ENCODE measurements at places on chromosomes 4 and X. TPM values are rescaled to one million over a fixed set of nuclear protein-coding genes. Genes with fewer than 3 reads are reported as not detected.

DNA sequence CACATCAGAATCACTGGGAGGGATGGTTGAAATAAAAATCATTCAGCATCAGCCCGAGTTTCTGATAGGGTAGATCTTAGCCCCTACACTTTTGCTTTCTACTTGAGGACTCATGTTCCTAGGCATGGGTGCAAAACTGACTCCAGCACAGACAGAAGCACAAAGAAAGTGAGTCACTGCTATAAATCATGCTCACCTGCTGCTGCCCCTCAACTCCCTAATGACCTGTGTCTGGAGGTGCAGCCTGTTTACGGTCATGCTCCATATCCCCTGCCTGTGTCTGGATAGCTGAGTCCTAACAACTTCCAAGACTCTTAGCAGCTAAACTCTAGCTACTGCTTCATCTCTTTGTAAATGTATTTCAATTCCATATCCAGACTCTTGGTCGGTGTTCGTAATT is 57.8 kb downstream of the ADGRA3 start:
- DNase-seq = no peak
- no peaks in the 10 kb centered on the region for H3K27me3 ChIP-seq
- no peaks in the 10 kb centered on the region for H3K36me3 ChIP-seq
- H3K4me1 ChIP-seq = no peaks in the 10 kb centered on the region

GRCh38 chr4:153374442-153374841 is 30.0 kb downstream of the MND1 start:
- no peaks in the 10 kb centered on the region for H3K27me3 ChIP-seq
- DNase-seq = no peak
- no peaks in the 10 kb centered on the region for H3K36me3 ChIP-seq

DNA sequence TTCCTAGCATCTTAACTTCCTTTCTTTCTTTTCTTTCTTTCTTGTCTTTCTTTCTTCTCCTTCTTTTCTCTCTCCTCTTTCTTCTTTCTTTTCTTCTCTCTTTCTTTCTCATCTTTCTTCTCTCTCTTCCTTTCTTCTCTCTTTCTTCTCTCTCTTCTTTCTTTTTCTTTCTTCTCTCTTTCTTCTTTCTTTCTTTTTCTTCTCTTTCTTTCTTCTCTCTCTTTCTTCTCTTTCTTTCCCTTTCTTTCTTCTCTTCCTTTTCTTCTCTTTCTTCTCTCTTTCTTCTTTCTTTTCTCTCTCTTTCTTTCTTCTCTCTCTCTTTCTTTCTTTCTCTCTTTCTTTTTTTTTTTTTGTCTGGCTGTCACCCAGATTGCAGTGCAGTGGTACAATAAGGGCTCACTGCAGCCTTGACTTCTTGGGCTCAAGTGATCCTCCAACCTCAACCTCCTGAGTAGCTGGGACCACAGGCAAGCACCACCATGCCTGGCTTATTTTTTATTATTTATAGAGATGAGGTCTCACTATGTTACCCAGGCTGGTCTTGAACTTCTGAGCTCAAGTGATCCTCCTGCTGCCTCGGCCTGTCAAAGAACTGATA is 17.5 kb downstream of the NMU start:
- no peaks in the 10 kb centered on the region for H3K4me1 ChIP-seq
- H3K27ac ChIP-seq = no peak overlapping the region
- H3K36me3 ChIP-seq = no peaks in the 10 kb centered on the region
- no peak overlapping the region for H3K4me3 ChIP-seq

GRCh38 chr4:30727409-30727808 is 7.2 kb downstream of the PCDH7 start:
- H3K36me3 ChIP-seq = no peaks in the 10 kb centered on the region
- no peak overlapping the region for H3K4me3 ChIP-seq
- no peak for DNase-seq

- no peaks in the 10 kb centered on the region for H3K36me3 ChIP-seq
- no peak overlapping the region for H3K4me3 ChIP-seq
- H3K4me1 ChIP-seq = peaks cover 16% of the 10 kb centered on the region
- no peaks in the 10 kb centered on the region for H3K27me3 ChIP-seq
- H3K27ac ChIP-seq = peak overlapping the region; percentile 42
Measured at GRCh38 chr4:26433556-26433955, 56.7 kb downstream of the CCKAR start.

GRCh38 chrX:85084770-85085393 is 81.2 kb downstream of the APOOL start:
- H3K27me3 ChIP-seq = no peaks in the 10 kb centered on the region
- no peaks in the 10 kb centered on the region for H3K4me1 ChIP-seq
- DNase-seq = no peak
- no peak overlapping the region for H3K27ac ChIP-seq

GRCh38 chrX:73563738-73564068 is 706 bp downstream of the CHIC1 start:
- no peaks in the 10 kb centered on the region for H3K27me3 ChIP-seq
- H3K4me1 ChIP-seq = no peaks in the 10 kb centered on the region
- no peaks in the 10 kb centered on the region for H3K36me3 ChIP-seq
- no peak for DNase-seq
- peak overlapping the region; percentile 60 for H3K4me3 ChIP-seq
- H3K27ac ChIP-seq = no peak overlapping the region

GRCh38 chrX:19554786-19555185 is 39.5 kb upstream of the MAP3K15 start:
- H3K27ac ChIP-seq = no peak overlapping the region
- DNase-seq = no peak
- H3K4me3 ChIP-seq = no peak overlapping the region
- H3K36me3 ChIP-seq = no peaks in the 10 kb centered on the region

DNA sequence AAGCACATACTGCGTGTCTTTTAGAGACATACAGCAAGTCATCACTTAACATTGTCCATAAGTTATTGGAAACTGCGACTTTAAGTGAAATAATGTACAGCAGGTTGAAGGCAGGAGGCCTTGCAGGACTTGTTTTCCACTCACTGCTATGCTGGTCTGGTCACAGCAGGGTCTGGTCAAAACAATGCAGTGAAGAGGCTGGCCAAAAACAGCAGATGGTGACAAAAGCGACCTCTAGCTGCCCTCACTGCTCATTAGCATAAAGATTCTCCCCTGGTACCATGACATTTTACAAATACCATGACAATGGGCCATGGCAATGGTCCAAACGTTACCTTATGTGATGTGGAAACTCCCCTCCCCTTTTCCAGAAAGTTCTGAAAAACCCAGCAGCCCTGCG is 1283.6 kb downstream of the FSTL5 start:
- no peaks in the 10 kb centered on the region for H3K36me3 ChIP-seq
- no peaks in the 10 kb centered on the region for H3K4me1 ChIP-seq
- H3K27me3 ChIP-seq = no peaks in the 10 kb centered on the region
- no peak overlapping the region for H3K4me3 ChIP-seq

- no peak for DNase-seq
- no peaks in the 10 kb centered on the region for H3K36me3 ChIP-seq
- no peaks in the 10 kb centered on the region for H3K27me3 ChIP-seq
Measured at GRCh38 chr4:45063696-45064095, 337.3 kb upstream of the GNPDA2 start.

- H3K4me3 ChIP-seq = no peak overlapping the region
- no peaks in the 10 kb centered on the region for H3K36me3 ChIP-seq
- no peak for DNase-seq
- peaks cover 1% of the 10 kb centered on the region for H3K4me1 ChIP-seq
- no peak overlapping the region for H3K27ac ChIP-seq
Measured at GRCh38 chrX:45006002-45006800, 133.2 kb downstream of the KDM6A start.

- peaks cover 4% of the 10 kb centered on the region for H3K4me1 ChIP-seq
- DNase-seq = no peak
- no peak overlapping the region for H3K4me3 ChIP-seq
- no peaks in the 10 kb centered on the region for H3K27me3 ChIP-seq
Measured at GRCh38 chr4:158785718-158786117, 16.9 kb downstream of the FNIP2 start.

- H3K27me3 ChIP-seq = no peaks in the 10 kb centered on the region
- DNase-seq = no peak
- no peak overlapping the region for H3K27ac ChIP-seq
Measured at GRCh38 chr4:124810827-124811226, 98.3 kb upstream of the ANKRD50 start.

GRCh38 chr4:111011458-111011857 is 388.6 kb upstream of the PITX2 start:
- H3K27me3 ChIP-seq = no peaks in the 10 kb centered on the region
- H3K27ac ChIP-seq = no peak overlapping the region
- DNase-seq = no peak
- H3K36me3 ChIP-seq = no peaks in the 10 kb centered on the region

- DNase-seq = no peak
- H3K4me3 ChIP-seq = no peak overlapping the region
- no peaks in the 10 kb centered on the region for H3K27me3 ChIP-seq
- H3K4me1 ChIP-seq = no peaks in the 10 kb centered on the region
- H3K27ac ChIP-seq = no peak overlapping the region
Measured at GRCh38 chr4:39596971-39597370, 41.7 kb downstream of the SMIM14 start.

DNA sequence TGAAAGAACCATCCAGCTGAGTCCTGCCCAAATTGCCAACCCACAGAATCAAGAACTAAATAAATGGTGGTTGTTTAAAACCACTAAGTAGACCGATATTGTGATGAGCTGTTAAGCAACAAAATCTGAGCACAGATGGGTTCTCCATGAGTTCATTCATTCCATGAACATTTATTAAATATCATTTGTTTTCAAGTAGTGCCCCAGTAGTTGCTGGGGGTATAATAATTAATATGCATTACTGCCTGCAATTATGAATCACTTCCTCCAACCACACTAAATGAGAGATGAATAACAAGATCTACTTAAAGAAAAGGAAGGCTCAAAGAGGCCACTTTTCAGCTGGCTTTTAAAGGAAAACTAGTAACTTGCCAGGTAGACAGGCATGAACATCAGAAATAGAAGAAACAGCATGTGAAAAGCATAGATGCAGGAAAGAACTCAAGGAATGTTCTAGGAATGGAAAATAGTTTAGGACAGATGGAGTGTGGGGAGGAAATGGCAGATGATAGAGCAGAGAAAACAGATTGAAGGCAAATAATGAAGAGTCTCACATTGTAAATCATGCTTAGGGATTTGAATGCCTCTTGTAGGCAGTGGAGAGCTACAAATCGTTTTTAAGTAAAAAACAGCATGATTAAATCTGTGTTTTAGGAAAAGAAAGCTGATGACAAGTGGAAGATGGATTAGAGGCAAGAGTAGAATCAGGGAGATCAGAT is 641.7 kb upstream of the DIPK2B start:
- H3K4me1 ChIP-seq = no peaks in the 10 kb centered on the region
- no peak overlapping the region for H3K27ac ChIP-seq
- DNase-seq = no peak
- no peaks in the 10 kb centered on the region for H3K36me3 ChIP-seq

DNA sequence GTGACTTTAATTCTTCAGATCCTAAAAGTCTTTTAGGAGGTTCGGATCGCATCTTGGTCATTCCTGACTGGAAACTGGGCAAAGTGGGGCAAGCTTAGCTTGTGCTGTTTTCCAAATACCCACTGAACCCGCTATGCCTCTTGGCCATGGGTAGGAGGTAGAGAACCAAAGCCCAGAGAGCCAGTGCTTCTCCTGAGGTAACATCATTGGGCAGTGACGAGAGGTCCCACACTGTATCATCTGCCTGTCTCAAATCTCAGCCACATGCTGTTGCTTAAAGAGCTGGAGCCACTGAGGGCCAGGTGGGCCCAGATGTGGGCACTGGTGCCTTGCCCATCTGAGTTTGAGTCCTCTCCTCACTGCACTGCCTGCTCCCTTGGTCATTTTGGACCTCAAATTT is 68.2 kb downstream of the SLC2A9 start:
- H3K36me3 ChIP-seq = no peaks in the 10 kb centered on the region
- H3K27ac ChIP-seq = no peak overlapping the region
- no peak overlapping the region for H3K4me3 ChIP-seq
- no peak for DNase-seq
- no peaks in the 10 kb centered on the region for H3K27me3 ChIP-seq

DNA sequence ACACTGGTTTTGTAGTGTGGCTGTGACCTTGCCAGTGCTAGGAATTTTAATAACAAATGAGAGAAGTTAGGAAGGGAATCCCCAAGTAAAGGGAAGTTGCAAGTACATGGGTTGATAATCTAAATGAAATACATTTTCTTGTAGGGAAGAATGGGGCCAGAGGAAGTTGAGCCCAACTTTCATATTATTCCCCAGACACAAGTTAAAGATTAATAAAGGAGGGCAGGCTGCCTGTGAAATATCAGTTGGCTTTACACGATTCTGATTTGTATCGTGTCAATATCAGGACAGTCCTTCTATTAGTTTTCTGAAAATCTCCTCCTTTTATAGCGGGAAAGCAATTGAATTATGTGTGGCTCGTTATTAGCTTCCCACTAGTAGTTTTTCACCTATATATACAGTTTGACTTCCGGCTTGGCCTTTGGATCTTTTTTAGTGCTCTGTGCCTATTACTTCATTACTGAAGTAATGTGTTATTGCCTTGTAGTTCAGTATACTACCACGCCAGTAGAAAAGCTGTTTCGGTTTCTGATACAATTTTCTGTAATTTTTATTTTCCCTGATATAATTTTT is 1.7 kb downstream of the PDLIM5 start:
- DNase-seq = no peak
- H3K27ac ChIP-seq = no peak overlapping the region
- H3K36me3 ChIP-seq = no peaks in the 10 kb centered on the region
- H3K27me3 ChIP-seq = no peaks in the 10 kb centered on the region
- peaks cover 1% of the 10 kb centered on the region for H3K4me1 ChIP-seq

DNA sequence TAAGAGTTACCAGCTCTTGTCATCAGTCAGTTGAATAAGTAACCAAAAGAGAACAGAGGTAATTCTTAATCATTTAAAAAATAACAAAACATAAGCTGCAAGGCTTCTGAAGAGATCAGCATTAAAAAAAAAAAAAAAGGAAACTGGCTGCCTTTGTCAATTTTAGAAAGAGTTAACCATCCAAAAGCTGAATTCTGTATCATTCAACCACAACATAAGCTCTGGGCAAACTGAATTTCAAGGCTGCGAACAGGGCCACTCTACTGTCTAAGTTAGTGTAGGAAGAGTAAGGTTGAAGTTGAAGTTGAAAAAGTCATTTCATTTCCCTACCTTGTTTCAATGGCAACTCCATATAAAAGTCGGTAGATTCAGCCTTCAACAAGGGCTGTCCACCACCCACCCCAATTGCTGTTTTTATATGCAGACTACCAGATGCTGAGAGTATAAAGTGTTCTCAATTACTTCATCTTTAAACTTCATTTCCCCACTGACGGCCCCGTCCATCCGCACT is 1.1 kb upstream of the LIN54 start:
- no peaks in the 10 kb centered on the region for H3K27me3 ChIP-seq
- no peaks in the 10 kb centered on the region for H3K36me3 ChIP-seq
- no peaks in the 10 kb centered on the region for H3K4me1 ChIP-seq

DNA sequence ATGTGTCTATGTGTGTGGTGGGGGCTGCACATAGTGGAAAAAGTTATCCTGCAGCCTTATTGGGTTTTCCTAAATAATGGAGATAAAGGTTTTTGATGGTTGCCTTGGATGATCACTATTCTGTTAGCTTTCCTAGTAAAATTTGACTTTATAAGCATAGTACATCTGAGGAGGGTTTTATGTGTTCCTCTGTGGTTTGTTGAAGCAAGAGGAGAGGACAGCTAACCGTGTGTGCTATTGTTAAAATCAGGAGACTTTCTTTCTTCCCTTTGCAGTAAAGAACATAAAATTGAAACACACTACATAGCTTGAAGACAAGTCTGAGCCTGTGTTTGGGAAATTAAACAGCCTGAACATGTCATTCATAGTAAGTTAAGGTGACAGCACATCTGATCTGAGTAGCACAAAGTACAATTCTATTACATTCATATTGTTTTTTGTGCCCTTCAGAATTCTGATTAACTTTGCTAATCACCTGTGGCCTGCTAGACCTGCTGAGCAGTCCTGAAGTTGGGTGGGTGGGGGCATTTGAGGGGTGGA is 36.8 kb downstream of the C4orf51 start:
- no peak overlapping the region for H3K27ac ChIP-seq
- no peaks in the 10 kb centered on the region for H3K4me1 ChIP-seq
- H3K4me3 ChIP-seq = no peak overlapping the region
- no peaks in the 10 kb centered on the region for H3K36me3 ChIP-seq

Gene CXorf49B
- total RNA-seq = not detected

Gene AMBN
- total RNA-seq = not detected

Gene CSN1S1
- total RNA-seq = not detected

Gene ADGRG4
- total RNA-seq = 0.55 TPM

Gene ITIH6
- total RNA-seq = not detected

Gene NPY2R
- total RNA-seq = not detected
